Astrocyte (in vitro differentiated cells and primary cell): ENCODE measurements at places on chromosomes 13 and 19.
A peak's percentile ranks its signal among the peaks of the same experiment; 100 is the strongest.

DNA sequence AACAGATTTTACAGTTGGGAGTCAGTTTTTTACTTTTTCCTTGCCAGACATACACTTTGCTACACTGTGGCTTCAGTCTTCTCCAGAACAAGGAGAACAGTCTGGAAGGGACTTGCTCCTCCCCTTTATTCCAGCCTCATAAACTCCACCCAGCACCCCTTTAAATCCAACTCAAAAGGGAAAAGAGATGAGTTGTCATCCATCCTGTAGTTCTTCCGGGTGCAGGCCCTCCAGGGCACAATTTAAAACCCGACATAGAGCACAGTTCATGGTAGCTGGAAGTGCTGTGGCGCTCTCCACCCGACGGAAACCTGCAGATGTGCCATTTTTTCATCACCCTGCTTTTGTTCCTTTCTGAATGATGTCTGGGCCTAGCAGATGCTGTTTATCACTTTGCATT is 98.9 kb downstream of the ZAR1L start:
- DNase-seq = no peak

GRCh38 chr19:12628040-12629022 is 17.6 kb downstream of the ZNF791 start:
- peak; percentile 44 for DNase-seq

- DNase-seq = no peak
These were observed 308.4 kb downstream of the SHISA2 start for GRCh38 chr13:25743421-25743820.

- peak; percentile 74 for DNase-seq
These were observed 15.0 kb downstream of the NUFIP1 start for GRCh38 chr13:44974056-44974793.

DNA sequence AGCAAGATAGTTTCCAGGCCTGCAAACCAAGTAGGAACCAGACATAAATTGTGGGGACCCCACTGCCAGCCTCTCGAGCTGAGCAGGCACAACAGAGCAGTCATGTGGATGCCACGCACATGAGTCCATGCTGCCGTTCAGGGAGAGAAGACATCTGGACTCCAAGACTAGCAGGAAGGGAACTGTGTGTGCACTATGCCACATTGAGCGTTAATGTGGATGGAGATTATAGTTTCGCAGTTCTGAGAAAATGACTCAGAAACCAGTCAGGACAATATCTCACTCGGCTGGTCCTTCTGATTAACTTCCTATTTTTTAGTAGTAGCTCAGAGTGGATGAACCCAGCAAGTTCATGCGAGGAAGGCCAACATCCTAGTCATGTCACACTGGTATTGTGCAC is 124.9 kb downstream of the CRYL1 start:
- peak; percentile 61 for DNase-seq

DNA sequence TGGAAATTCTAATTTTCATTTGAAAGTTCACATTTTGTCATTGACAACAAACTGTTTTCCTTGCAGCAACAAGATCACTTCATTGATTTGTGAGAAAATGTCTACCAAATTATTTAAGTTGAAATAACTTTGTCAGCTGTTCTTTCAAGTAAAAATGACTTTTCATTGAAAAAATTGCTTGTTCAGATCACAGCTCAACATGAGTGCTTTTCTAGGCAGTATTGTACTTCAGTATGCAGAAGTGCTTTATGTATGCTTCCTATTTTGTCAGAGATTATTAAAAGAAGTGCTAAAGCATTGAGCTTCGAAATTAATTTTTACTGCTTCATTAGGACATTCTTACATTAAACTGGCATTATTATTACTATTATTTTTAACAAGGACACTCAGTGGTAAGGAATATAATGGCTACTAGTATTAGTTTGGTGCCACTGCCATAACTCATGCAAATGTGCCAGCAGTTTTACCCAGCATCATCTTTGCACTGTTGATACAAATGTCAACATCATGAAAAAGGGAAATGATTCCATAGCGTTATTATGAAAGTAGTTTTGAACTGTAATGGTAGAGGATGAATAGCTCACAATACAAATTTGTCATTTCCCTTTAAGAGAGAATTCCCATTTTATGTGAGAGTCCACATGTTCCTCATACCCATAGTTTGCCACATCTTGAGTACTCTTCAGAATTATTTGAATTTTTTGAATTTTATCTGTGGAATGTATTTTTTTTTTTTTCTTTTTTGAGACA is 2.6 kb downstream of the BRCA2 start:
- no peak for DNase-seq

DNA sequence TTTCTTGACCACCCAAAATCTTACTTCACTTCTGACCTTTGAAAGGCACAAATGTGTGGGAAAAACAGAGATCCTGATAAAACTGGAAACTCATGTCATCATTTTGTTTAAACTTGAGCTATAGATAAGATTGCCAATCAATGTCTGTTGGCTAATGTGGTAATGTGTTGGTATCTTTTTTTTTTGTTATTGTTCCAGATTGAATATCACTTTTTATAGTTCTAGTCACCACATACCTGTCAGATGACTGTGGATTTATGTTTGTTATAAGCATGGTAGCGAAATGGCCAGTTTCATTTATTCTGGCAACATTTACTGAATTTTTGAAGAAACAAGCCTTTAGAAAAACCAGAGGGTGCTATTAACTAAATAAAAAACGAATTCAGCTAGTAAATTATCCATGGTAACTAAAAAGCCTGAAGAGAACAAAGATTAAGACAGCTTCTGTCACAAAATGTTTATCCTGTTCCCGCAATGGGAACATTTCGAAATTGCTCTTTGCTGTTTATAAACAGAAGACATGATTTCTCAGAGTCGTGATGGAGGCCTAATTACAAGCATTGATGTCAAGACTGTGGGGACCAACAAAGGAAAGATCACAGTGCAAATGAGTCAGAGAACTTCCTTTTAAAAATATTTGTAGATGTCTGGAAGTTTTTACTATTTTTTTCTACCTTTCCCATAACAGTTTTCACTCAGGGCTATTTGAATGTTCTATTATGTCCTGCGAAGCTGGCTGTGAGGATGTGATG is 82.9 kb upstream of the POSTN start:
- DNase-seq = peak; percentile 83

GRCh38 chr13:100203696-100204367 is 114.9 kb downstream of the PCCA start:
- peak; percentile 86 for DNase-seq

DNA sequence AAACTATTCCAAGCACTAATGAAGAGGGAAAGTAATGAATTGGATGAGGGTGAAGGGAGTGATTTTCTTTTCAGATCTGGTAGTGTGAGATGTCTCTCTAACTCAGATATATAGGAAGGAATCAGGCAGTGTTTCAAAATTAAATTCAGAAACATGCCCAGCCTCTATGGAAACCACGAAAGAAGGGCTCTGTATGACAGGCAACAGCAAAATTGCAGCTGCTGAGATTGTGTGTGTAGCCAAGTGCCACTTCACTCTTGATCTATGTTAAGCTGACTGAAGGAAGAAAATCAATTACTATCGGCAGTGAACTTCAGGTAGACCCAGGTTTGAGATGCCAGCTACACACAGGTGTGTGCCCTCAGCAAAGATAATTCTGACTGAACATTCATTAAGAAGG is 387.4 kb downstream of the PCDH9 start:
- DNase-seq = no peak

- peak; percentile 74 for DNase-seq
These were observed 570.3 kb downstream of the PCDH9 start for GRCh38 chr13:66659701-66660467.

DNA sequence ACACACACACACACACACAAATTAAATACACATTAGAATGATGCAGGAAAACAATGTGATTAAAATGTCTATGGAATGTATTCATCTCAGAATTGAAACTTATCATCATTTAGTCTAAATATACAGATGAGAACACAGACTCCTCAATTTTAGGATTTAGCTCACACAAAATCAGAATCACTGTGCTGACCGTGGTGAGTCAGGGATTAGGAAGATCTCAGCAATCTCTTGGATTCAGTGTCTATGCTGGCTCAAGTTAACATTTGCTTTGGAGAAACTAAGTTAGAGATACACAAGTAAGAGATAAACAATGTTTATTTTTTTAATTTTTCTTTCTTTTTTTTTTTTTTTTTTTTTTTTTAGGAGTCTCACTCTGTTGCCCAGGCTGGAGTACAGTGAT is 323.6 kb downstream of the KLF12 start:
- DNase-seq = no peak

- DNase-seq = peak; percentile 94
These were observed 199.6 kb downstream of the SPRY2 start for GRCh38 chr13:80141123-80141849.

- DNase-seq = no peak
These were observed 552 bp upstream of the ZNF816 start for GRCh38 chr19:52963247-52963618.

- DNase-seq = no peak
These were observed 3.6 kb upstream of the KLK14 start for GRCh38 chr19:51086153-51086850.

- DNase-seq = no peak
These were observed 24.9 kb upstream of the TPM4 start for GRCh38 chr19:16051254-16052025.

DNA sequence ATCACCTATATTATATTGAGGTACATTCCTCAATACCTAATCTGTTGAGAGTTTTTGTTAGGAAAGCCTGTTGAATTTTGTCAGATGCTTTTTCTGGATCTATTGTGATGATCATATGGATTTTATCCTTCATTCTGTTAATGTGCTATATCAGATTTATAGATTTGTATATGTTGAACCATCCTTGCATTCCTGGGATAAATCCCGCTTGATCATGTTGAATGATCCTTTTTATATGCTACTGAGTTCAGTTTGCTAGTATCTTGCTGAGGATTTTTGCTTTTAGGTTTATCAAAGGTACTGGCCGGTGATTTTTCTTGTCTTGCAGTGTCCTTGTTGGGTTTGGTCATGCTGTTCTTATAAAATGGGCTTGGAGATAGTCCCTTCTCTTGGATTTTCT is 12.0 kb upstream of the ZNF331 start:
- DNase-seq = no peak

GRCh38 chr13:99875391-99875790 is 96.2 kb downstream of the ZIC5 start:
- no peak for DNase-seq

- no peak for DNase-seq
These were observed 41.9 kb downstream of the TBC1D4 start for GRCh38 chr13:75440100-75440499.

DNA sequence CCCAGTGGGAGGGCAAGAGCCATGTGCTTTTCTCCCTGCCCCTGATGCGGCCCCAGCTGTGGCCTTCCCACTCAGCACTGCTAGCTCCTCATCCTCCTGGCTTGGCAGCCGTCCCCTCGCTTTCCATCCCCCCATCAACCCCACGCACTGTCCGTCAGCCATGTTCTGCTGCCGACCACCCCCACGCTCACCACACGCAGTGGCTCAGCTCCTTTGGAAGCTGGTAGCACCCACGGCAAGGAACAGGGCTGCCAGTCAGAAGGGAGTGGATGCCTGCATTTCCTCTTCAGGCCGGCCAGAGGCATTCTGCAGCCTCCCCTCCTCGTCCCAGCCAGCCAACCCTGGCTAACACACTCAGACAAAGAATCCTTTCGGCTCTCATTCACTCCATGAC is 6.3 kb downstream of the CALM3 start:
- no peak for DNase-seq

GRCh38 chr19:35000647-35001501 is 751 bp downstream of the GRAMD1A start:
- peak; percentile 45 for DNase-seq

- DNase-seq = no peak
These were observed 30.2 kb upstream of the FREM2 start for GRCh38 chr13:38656699-38657098.

GRCh38 chr19:31804668-31805067 is 455.4 kb upstream of the TSHZ3 start:
- DNase-seq = no peak

DNA sequence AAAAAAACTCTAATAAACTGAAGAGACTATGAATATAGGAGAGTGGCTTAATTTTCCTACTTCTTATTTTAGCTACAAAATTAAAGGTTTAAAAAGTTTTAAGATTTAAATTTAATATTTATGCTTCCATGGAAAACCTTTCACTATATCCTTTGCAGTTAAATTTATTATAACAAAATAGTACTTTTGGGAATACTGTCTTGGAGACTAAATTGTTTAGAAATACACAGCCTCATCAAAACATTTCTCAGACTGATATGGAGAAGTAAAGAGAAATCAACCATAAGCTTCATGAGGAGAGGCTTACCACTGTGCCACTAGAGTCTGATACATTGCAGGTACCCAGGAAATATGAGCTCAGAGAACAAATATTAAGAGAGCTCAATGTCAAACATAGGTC is 436.5 kb downstream of the KCTD12 start:
- DNase-seq = no peak

GRCh38 chr19:55225415-55225958 is 3.1 kb downstream of the TMEM86B start:
- no peak for DNase-seq

- peak; percentile 97 for DNase-seq
These were observed at the start of gene DMAC2 for GRCh38 chr19:41439441-41440222. Gene DMAC2, minus strand, starts transcription at chr19:41439912. Its CDS starts 13 bp downstream, at chr19:41439899.

DNA sequence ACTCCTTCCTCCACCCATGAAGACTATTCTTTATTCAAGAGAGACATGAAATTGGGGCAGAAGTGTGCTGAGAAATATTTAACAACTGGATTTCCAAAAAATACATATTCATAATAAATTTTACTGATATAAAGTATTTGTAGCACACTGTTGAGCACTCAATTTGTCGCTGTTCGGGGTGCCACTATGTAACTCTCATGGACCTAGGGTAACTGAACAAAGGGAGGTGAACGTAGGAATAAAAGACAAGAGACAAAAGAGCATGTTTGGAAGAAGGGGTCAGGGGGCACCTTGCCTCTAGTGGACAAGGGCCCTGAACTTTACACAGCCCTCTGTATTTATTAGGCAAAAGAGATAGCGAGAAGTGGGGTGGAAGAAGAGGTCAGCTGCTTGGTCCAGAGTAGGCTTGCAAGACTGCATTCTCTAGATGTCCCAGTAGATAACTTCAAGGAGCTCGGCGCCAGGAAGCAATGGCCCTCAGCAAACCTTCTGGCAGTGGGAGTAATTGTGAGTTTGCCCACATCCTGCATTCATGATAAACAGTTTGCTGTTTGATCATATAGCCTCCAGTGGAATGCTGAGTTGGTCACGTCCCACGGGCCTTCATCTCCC is 4.5 kb upstream of the ZNF175 start:
- DNase-seq = no peak

DNA sequence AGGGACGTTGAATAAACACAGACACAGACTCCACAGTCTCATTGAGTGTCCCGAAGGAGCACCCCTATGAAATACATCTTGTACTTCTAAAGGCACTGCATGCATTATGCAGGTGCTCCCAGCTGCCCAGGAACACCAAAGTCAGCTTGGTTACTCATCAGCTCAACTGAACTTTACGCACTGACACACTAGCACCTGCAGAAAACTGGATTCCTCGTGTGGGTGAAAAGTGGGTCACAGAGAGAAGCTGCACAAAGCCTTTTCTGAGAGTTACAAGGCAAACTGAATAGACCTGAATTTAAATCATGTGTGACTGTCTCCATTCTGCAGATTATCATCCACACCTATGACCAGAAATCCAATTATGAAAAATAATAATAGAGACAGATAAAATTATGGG is 527.5 kb upstream of the NBEA start:
- DNase-seq = no peak
